GM23248 (cell line): ENCODE measurements at places on chromosomes 6 and 20.

- DNase-seq, result no peak
Observed at GRCh38 chr6:15023448-15023847, 222.4 kb upstream of the JARID2 start.

DNA sequence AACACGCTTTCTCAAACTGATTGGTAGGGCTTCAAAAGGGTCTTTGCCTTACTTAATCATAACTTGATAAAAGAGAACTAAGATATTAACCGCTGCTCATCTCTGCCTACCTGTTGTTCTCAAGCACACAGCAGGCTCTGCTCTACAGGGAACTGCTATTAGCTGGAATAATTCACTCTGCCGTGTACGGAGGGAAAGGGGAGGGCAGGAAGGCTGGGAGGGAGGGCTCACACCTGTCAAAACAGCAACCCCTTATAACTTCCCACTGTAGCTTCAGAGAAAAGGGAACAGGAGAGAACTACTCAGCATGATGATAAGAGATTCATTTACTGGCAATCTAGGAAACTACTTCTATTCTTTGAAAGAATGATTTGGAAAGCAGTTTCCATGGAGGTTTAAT, 75.1 kb downstream of the ZMYND8 start:
- no peak for DNase-seq

GRCh38 chr6:9398767-9399373, 963.5 kb upstream of the SLC35B3 start:
- no peak for DNase-seq

DNA sequence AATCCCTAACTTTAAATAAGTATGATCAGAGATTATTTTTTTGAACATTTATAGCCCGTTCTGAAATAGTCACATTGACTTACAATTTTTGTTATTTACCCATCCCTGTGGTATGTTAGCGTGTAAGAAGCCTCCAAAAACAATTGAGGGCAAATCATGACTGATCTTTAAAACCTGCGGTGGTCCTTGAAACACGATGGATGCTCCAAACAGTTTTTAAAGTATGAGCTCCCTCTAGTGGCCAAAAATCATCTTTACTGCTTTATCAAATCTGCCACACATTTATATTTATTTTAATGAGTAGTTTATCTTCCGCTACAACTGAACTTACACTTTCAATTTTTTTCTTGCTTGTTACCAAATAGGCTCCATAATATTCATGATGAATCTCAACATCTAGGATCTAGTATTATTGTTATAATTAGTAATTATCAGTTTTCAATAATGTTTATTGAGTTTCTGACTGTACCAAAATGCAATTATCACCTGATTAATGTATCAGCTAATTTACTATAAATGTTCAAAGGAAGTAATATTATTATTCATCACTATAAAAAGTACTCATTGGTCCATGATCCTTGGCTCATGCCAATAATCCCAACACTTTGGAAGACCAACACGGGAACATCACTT, 52.2 kb downstream of the MARCKS start:
- peak; percentile 76 for DNase-seq

GRCh38 chr6:25685896-25686295, 33.9 kb downstream of the SCGN start:
- no peak for DNase-seq
